ENCODE measurements at places on chromosomes 1 and 21. TPM values are rescaled to one million over a fixed set of nuclear protein-coding genes. Genes with fewer than 3 reads are reported as not detected.

- no peak for DNase-seq
- no peak overlapping the region for H3K4me3 ChIP-seq
- peak overlapping the region; percentile 80 for H3K27ac ChIP-seq
- peaks cover 52% of the 10 kb centered on the region for H3K4me1 ChIP-seq
- H3K27me3 ChIP-seq, result no peaks in the 10 kb centered on the region
Observed at GRCh38 chr1:44240802-44241671, 27.8 kb downstream of the DMAP1 start.

- H3K36me3 ChIP-seq, result no peaks in the 10 kb centered on the region
- DNase-seq, result no peak
- H3K27ac ChIP-seq, result no peak overlapping the region
Observed at GRCh38 chr1:57623039-57623790, 199.4 kb upstream of the DAB1 start.

- H3K4me3 ChIP-seq, result no peak overlapping the region
- peaks cover 25% of the 10 kb centered on the region for H3K36me3 ChIP-seq
- DNase-seq, result peak; percentile 94
- peak overlapping the region; percentile 86 for H3K27ac ChIP-seq
- H3K27me3 ChIP-seq, result no peaks in the 10 kb centered on the region
Observed at GRCh38 chr1:160410406-160411005, 10.1 kb downstream of the VANGL2 start.

DNA sequence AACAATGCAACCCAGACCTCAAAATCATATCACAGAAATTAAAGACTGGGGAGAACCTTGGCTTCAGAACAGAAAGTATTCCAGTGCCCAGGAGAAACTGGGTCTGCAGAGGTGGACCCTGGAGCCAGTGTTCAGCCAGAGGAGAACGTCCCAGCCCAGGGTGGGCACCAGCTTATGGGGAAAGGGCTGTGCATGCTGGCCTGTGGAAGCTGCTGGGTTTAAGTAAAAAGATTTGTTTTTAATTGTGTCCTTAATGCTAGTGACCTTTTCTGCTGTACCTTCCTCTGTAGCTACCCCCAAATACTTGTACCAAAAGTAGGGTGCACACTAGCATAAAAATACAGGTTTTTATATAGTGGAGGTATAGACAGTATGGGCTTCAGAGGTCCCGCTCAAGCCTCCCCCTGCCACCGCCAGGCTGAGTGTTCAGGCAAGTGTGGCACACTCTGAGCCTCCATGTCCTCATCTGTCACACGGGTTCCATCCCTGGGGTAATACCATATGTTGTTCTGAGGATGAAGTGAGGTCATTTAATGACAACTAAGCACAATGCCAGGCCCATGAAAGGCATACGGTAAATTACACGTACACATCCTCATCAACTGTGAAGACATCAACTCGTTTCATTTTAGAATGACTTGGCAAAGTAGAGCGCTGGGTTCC lies 47.0 kb downstream of the SLC37A1 start:
- H3K4me3 ChIP-seq, result no peak overlapping the region
- peaks cover 81% of the 10 kb centered on the region for H3K36me3 ChIP-seq
- H3K27me3 ChIP-seq, result no peaks in the 10 kb centered on the region
- no peak overlapping the region for H3K27ac ChIP-seq

MROH7 gene
- 3.6 TPM for total RNA-seq

GRCh38 chr1:64479874-64480273 lies 9.9 kb downstream of the CACHD1 start:
- H3K27me3 ChIP-seq, result no peaks in the 10 kb centered on the region
- H3K36me3 ChIP-seq, result no peaks in the 10 kb centered on the region
- H3K4me1 ChIP-seq, result peaks cover 18% of the 10 kb centered on the region
- no peak overlapping the region for H3K27ac ChIP-seq

GRCh38 chr1:32199717-32200072 lies 700 bp upstream of the CCDC28B start:
- peaks cover 44% of the 10 kb centered on the region for H3K4me1 ChIP-seq
- H3K4me3 ChIP-seq, result peak overlapping the region; percentile 64
- no peaks in the 10 kb centered on the region for H3K27me3 ChIP-seq
- DNase-seq, result no peak

GRCh38 chr21:36111238-36111637 lies 23.6 kb upstream of the CBR3 start:
- DNase-seq, result no peak
- peaks cover 5% of the 10 kb centered on the region for H3K27me3 ChIP-seq
- no peaks in the 10 kb centered on the region for H3K36me3 ChIP-seq
- H3K4me3 ChIP-seq, result no peak overlapping the region

SLC9C2 gene
- total RNA-seq, result 1.3 TPM

DNA sequence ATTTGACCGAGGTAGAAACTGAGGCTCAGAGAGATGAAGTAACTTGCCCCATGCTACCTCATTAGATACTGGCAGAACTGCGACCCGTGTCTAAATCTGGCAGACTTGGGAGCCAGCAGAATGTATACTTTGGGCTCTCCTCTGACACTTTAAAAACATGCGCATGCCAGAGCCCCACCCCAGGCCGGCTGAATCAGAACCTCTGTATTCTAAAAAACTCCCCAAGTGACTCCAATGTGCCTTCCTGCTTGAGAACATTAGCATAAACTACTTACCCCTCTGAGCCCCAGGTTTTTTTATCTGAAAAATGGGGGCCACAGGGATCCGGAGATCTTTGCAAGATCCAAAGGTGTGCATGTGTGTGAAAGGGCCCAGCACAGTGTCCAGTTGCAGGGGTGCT lies 344.7 kb upstream of the USP24 start:
- H3K4me3 ChIP-seq, result no peak overlapping the region
- DNase-seq, result no peak
- H3K27ac ChIP-seq, result no peak overlapping the region
- H3K4me1 ChIP-seq, result no peaks in the 10 kb centered on the region
- no peaks in the 10 kb centered on the region for H3K36me3 ChIP-seq

DNA sequence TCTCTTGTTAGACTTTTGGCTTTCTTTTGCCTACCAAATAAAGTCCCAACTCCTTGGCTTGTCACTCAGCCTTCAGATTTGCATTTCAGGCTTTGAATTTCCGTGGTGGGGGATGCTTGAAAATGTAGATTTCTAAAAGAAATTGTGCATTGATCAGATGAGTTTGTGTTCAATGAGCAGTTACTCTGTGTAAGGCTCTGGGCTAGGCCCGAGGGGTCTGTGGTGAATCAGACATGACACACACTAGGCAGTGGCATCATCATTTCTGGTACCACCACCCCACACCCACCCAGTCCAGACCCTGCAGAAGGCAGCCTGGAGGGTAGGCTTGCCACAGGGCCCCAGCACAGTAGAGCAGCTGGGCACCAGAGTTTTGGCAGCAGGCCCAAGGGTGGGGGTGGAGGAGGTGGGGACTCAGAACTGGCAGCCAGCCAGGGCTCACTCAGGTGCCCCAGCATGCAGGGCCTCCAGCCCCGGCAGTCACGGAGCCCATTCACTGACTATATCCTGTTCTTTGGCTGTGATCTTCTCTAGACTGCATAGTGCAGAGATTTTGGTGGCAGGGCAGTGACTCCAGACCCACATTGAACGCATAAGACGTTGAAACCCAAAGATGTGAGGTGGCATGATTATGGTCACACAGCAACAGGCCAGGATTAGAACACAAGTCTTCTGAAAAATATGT lies 97.2 kb upstream of the ARTN start:
- peaks cover 3% of the 10 kb centered on the region for H3K36me3 ChIP-seq
- H3K27ac ChIP-seq, result no peak overlapping the region
- peaks cover 40% of the 10 kb centered on the region for H3K4me1 ChIP-seq

GRCh38 chr21:45847870-45848269 lies 133.7 kb upstream of the COL6A1 start:
- no peaks in the 10 kb centered on the region for H3K27me3 ChIP-seq
- H3K4me3 ChIP-seq, result no peak overlapping the region
- no peak for DNase-seq
- no peak overlapping the region for H3K27ac ChIP-seq

TMEM200B gene
- 5.4 TPM for total RNA-seq

DNA sequence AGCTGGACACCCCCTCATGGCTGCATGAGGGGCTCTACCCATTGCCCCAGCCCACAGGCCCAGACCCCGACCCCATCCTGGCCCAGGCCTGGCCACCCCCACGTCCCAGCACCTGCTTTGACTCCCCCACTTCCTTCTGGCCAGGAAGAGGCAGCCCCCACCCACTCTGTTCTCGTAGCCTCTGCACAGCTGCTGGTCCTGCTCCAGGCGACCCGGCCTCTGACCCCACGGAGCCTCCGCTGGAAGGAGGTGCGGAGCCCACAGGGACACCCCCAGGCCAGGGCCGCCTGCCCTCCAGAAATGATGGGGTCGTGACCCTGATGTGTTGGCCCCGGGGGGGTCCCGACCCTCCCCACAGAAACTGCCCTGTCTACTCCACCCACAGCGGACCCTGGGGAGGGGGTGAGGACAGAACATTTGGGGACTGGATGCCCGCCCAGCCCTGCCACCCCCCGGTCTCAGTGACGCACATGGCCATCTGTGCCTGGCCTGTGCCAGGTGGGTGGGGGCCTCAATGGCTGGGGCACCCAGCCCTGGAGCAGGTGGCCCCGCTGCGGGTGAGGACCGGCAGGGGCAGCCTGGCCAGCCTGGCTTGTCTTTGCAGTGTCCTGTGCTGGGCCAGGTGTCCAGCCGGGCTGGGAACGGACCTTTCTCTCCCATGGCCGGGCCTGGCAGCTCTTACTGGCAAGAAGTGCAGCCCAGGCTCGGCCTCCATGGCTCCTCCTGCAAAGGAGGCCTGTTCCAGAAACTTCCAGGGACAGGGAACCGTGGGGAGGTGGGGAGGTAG lies 78.6 kb downstream of the MORN1 start:
- H3K27ac ChIP-seq, result no peak overlapping the region
- no peak overlapping the region for H3K4me3 ChIP-seq
- H3K4me1 ChIP-seq, result peaks cover 70% of the 10 kb centered on the region
- H3K36me3 ChIP-seq, result peaks cover 45% of the 10 kb centered on the region
- no peaks in the 10 kb centered on the region for H3K27me3 ChIP-seq

GRCh38 chr1:211625040-211625439 lies 46.1 kb upstream of the SLC30A1 start:
- H3K27me3 ChIP-seq, result no peaks in the 10 kb centered on the region
- no peak overlapping the region for H3K27ac ChIP-seq
- no peaks in the 10 kb centered on the region for H3K36me3 ChIP-seq
- no peak overlapping the region for H3K4me3 ChIP-seq
- no peak for DNase-seq

- no peaks in the 10 kb centered on the region for H3K36me3 ChIP-seq
- H3K4me1 ChIP-seq, result peaks cover 8% of the 10 kb centered on the region
- H3K27ac ChIP-seq, result no peak overlapping the region
- DNase-seq, result no peak
- no peak overlapping the region for H3K4me3 ChIP-seq
Observed at GRCh38 chr1:110781525-110781924, 91.4 kb upstream of the CD53 start.

- no peak overlapping the region for H3K27ac ChIP-seq
- no peak overlapping the region for H3K4me3 ChIP-seq
Observed at GRCh38 chr1:43207229-43207853, 35.2 kb downstream of the CFAP57 start.
